ENCODE measurements at places on chromosomes 3 and 15.
A peak's percentile ranks its signal among the peaks of the same experiment; 100 is the strongest.

- no peak for DNase-seq
These were observed 8.8 kb downstream of the ARID3B start for GRCh38 chr15:74549816-74550215.

DNA sequence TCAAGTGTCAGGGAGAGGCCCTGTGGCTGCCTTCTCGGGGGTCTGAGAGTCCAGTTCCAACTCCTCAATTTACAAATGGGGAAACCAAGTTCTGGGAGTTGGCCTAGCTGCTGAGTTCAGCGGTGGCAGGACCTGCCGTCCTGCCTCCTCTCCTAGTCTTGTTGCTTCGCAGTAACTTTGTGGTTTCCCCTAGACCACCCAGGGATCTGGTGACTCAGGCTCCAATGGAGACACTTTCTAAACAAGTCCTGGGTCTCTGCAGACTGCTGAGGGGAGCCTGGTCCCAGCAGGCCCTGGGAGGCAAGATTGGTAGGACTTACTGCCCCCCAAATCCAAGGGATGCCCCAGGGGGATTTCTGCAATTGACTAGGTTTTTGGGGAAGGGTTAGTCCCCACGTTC is 83.6 kb downstream of the SMAD6 start:
- no peak for DNase-seq

DNA sequence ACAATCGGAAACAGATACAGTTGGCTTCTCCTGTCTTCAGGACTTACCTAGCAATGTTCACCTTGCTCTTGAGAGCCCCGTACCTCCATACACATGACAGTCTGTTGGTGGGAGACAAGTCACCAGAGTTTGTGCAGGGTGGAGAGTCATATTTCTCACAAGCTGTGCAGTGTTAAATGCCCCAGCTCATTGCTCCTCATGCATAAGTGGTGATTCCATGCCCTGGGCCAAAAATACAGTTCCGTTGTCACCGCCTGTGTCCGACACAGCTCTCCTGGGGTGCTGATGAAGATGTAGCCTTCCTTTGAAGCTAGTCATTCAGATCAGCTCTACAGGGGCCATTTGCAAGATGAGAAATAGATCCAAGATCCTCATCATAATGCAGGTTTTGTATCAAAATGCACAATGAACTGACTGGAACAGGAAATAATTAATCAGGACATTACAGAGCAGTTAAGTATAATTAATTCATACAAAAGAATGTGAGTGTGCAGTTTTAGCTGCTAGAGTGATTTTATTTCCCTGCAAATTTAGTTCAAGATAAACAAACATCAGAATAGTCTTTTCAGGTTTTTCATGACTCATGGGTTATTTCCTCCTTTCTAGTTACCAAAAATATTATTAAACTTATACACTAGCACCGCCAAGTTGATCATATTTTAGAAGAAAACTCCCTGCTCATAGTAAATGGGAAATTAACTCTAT is 66.5 kb downstream of the CD47 start:
- peak; percentile 22 for DNase-seq

DNA sequence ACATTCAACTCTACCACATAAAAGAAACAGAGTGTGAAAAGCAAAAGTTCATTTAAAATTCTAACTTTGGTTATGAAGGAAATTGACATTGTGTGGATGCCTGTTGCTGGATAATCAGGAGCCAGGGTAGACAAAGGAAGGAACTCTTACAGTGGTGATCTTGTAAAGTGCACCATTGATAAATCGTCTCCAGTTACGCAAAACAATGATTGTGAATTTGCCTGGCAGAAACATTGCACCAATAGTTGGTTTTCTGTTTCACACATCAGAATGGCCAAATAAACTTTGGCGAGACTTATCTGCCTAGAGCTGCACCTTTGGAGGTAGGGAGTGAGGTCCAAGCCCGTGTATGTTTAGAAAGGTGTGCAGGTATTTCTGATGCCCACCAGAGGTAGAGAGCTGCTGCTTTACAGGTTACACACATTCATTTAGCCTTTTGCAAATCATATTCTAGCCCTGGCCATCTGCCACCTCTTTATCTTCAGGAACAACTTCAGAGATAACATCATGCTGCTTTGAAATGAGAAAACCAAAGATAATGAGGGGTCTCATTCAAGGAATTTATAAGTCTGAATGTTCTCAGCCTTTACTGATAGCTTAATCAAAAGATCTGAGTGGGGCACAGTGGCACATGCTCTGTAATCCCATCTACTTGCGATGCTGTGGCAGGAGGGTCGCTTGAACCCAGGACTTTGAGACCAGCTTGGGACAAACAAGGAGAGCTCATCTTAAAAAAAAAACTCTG is 47.4 kb upstream of the P3H2 start:
- DNase-seq, result peak; percentile 30

- peak; percentile 82 for DNase-seq
These were observed 4.6 kb upstream of the EPB42 start for GRCh38 chr15:43225201-43225949.

DNA sequence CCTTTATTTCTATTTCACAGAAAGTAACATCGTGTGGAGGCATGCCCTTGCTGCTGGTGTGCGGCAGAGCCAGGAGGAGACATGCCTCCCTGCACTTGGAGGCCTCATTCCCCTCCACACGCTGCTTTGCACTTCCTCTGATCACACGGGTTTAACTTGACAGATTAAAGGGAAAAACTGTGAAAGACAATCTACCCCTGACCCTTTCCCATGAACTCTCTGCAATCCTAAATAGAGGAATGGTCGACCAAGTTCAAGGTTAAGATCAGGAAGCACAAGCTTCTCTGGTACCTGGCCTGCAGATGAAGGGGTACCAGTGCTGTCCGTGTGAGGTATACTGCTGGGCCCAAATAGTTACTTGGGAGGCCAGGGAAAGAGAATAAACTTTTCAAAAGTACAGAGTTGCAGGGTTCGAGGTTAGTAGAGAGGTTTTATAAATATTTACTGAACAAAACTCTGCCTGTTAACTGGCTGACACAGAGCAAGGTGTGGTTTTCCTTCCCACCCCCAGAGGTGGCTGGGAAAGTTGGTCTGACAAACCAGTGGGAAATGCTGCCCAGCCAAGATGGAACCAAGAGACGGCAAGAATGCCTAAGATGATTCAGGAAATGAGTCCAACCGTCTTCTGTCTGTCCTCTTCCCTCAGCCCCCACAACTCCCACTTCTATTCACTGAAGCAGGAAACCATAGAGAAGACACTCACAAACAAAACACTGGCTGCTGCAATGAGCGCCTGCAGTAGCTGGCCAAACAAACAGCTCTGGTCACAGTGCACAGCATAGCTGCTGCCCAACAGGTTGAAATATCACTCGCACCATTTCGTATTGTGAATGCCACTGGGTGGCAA is 79.6 kb downstream of the IGF2BP2 start:
- peak; percentile 48 for DNase-seq

DNA sequence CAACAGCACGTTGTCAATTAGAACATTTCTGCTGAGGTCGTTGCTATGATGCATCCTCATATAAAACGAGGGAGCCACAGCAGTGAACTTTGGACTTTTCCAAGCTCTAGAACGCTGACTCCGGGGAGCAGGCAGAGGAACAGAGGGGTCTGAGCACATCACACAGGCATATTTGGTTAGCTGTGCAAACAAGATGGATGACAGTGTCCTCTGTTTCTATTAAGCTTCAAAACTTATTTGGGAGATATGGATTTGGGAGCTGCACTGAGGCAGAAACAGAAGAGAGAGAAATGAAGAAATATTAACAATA is 278.0 kb upstream of the TBL1XR1 start:
- no peak for DNase-seq

DNA sequence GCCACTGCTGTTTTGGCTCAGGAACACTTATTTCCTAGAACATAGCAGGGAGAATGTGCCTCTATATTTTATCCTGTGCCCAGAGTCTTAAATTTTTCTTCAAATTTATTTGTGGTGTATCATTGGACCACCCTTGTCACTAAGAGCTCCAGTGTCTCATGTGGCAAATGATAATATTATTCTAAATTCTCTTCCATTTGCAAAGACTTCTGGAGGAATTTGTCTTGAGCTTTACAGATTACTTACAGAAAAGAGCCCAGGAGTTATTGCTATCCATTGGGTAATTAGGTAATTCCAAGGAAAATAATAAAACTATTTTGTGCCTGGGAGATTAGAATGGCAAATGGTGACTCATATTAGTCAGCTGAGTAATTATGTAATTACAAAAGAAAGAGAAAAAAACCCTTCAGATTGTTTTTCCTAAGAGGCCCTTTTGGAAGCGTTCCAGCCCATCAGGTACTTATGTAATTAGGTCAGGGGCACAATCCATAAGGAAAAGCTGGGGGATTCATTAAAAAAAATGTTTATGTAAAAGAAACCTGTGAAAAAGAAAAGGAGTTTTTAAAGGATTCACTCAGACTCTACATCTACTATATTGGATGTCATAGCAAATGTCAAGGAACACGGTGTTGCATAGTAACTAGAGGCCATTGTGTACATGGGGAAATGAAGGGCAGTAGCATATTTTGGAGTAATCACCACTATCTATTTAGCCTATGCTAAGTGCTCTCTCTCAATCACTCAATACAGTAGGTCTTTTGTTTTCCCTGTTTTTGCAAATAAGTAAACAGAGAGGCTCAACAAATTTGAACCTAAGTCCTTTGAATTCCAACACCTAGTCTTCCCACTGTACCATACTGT is 380.9 kb upstream of the RARB start:
- DNase-seq, result no peak

GRCh38 chr15:49439678-49440395 is 16.8 kb downstream of the FGF7 start:
- DNase-seq, result peak; percentile 47

DNA sequence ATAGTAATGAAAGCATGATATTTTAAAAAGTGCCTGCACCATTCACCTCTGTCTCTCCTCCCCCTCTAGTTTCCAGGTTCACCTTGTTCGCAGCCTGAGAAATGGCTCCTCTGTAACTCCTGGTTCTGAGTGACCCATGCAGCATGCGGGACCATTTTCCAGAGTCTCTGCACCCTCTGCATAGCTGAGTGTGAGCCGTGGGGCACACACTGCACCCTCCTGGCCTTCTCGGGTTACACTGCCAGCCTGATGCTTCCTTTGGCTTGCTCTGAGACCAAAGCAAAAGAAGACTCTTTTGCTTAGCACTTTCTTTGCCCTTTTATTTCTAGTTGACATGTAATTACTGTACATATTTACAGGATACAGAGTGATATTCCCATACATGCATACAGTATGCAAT is 287.3 kb downstream of the GABRG3 start:
- DNase-seq, result no peak

- DNase-seq, result no peak
These were observed 266.7 kb downstream of the CNTN3 start for GRCh38 chr3:74347563-74348268.

DNA sequence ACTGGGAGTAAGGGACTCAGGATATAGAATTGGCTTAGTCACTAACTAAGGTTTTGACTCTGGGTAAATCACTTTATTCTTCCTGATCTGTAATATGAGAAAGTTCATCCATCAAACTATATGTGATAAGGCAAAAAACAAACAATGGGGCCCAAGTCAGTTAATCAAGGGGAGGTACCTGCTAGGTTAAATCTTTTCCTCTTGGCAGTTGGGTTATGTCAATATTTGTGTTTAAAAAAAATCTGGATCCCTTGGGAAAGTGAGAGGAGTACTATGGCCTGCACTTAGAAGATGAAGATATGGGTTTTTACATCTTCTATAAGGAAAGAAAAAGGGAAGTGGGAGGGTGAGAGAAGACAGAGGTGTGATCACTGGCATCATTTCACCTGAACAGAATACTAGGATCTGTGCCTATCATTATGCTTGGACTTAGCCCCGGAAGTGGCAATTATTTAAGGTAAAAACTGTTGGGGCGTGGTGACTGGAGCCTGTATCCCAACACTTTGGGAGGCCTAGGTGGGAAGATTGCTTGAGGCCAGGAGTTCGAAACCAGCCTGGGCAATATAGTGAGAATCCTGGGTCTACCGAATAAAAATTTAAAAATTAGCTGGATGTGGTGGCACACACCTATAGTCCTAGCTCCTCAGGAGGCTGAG is 2.8 kb upstream of the SLC28A2 start:
- no peak for DNase-seq

- peak; percentile 43 for DNase-seq
These were observed 9.1 kb upstream of the GNAI2 start for GRCh38 chr3:50226888-50227389.

- peak; percentile 83 for DNase-seq
These were observed 14.8 kb upstream of the CYP11A1 start for GRCh38 chr15:74382004-74382816.

GRCh38 chr3:171058058-171058457 is 31.5 kb upstream of the SLC2A2 start:
- DNase-seq, result peak; percentile 81

- peak; percentile 42 for DNase-seq
These were observed 1.1 kb downstream of the EDEM1 start for GRCh38 chr3:5188419-5189221.

DNA sequence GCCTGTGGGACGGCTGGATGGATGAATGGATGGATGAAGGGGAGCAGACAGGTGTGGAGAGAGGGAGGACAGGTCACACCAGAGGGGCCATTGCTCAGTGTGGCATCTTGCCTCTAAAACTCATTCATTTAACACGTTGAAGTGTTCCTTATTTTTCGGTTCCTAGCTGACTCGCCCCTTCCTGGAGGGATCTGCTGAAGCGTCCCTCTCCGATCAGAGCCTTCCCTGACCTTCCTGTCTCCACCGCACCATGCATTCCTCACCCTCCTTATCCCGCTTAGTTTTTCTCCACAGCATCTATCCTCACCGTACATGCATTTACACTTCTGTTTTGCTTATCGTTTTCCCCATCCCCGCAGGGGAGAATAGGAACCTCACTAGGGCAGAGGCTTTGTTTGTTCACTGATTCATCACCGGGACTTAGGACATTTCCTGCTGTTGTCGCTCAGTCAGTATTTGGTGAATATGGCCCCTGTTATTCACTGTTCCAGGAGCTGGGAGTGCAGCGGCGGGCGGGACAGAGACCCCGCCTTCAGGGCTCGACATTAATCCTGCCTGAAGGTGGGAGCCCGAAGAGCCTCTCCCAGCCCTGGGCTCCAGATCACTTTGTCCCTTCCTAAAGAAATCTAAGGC is 32.0 kb downstream of the FOXL2 start:
- peak; percentile 57 for DNase-seq

DNA sequence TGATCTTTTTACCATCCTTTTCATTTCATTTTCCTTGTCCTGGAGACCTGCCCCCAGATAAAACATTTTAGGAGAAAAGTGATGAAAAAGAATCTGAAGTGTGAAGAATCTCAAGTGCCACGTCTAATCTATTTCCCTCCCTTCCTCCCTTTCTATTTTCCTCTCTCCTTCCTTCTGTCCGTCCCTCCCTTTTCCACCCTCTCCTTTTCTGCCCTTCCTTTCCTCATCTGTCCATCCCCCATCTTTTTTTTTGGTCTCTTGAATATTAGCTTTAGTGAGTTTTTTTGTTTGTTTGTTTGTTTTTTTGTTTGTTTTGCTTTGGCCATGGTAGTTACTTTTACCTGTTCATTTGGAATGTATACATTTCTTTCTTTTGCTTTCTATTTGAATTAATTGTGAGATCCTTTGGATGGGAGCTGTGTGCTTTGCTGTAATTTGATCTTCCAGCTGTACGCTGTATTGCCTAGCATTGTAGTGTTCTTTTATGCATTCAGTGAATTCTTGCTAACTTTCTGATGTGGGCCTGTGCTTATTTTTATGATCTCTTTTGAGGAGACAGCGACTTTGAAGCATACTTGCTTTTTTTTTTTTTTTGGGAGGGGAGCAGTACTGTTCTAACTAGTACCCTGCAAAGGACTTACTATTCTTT is 19.2 kb downstream of the CDIN1 start:
- DNase-seq, result peak; percentile 47
